Stimulated activated naive CD4-positive, alpha-beta T cell treated with Interleukin-2 at 50 U/mL for 16 hours (primary cell): ENCODE measurements at places on chromosomes 5 and 9.

DNA sequence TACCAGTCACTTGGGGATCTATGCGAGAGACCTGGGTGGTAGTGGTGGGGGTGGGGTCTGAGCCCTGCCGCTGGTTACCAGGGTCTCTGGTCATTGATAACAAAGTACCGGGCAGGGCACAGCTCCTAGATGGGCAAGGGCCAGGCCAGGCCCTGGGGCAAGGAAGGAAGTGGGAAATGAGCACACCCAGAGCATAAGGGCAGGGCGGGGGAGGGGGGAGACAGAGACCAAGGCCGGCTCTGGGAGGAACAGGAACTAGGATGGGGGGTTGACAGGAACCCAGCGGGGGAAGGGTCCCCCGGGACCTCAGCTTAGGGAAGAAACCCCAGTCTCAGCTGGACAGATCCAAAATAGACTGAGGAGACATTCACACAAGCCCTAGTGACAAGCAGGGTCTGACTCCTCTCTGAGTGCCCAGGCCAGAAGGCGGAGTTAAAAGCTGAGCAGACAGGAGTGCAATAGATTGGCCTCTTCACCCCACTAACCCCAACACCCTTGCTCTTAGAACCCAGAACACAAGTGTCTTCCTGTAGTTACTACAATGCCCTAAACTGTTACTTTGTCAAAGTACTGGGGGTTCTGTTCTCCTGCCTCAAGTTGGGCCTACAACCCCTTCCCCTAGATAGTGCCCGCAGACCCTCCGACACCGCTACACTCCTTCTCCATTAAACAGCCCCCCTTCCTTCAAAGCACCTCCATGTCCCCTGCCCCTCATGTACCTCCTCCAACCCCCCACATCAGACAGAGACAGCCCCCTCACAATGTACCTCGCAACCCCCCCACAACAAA is 628 bp downstream of the ATOSB start:
- DNase-seq: peak; percentile 29

GRCh38 chr5:160213537-160213936 is 15.8 kb upstream of the FABP6 start:
- no peak for DNase-seq

- no peak for DNase-seq
Observed at GRCh38 chr9:132150256-132150655, 11.6 kb upstream of the NTNG2 start.

DNA sequence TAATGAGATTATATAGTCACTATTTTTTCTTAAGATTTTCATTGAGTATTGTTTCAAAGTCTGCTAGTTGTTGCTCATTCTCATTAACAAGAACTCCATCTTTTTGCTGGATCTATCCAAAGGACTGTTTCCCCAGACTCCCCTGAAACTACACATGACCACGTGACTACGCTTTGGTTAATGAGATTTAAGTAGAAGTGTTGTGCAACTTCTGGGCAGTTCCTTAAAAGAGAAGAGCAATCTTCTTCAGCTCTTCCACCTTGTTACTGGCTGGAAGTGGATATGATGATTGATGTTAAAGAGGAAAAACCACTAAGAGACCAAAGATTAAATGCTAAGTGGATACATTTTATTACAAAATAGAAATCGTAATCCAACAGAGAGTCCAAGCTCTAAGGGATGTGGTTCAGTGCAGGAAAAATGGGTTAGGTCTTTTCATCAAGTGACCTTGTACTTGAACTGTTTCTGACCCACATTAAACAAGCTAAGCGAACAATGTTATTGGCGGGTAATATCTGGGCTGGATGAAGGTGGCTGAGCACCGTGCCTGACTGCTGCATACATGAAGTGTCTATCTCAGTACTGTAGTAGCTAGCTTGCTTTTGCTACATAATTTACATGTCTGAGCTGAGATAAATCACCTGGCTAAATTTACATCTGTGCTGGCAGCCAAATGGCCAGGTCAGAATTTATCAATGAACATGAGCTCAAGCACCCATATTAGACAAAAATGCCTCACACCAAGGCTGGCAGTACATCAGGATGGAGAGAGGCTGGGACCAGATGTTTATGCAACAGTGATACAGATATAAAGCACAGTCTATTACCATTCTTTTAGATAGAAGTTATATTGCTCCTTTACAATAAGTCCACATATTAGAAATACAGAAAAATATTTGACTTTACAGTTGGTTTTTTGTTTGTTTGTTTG is 7.5 kb upstream of the CTNNAL1 start:
- no peak for DNase-seq

DNA sequence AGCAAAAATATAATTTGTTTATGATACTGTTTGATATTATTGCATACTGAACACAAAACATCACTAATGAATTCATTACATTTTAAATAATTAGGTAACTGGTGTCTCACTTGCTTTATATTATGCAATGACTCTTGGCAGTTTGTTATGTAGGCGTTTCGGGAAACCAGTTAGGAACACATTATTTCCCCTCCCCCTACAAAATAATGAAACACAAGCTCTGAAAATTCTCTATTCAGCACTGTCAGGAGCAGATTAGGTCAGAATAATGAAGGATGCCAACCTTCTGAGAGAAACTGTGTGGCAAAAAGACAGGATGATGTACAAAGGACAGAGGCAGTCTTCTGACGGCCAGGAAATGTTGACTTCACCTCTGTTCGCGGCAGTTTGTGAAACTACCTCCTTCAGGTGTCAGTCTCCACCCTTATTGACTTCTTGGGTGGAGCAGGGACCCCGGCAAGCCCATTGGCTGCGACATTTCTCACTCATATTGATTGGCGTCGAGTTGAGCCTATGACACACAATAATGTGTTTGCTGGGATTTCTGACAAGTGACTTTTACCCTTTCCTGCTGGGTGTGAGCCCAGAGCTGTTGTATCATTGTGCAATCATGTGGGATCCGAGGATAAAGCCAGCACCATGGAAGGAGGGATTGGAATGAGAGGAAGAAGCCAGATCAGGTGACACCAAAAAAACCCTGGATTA is 33.9 kb downstream of the SH3PXD2B start:
- DNase-seq: no peak

DNA sequence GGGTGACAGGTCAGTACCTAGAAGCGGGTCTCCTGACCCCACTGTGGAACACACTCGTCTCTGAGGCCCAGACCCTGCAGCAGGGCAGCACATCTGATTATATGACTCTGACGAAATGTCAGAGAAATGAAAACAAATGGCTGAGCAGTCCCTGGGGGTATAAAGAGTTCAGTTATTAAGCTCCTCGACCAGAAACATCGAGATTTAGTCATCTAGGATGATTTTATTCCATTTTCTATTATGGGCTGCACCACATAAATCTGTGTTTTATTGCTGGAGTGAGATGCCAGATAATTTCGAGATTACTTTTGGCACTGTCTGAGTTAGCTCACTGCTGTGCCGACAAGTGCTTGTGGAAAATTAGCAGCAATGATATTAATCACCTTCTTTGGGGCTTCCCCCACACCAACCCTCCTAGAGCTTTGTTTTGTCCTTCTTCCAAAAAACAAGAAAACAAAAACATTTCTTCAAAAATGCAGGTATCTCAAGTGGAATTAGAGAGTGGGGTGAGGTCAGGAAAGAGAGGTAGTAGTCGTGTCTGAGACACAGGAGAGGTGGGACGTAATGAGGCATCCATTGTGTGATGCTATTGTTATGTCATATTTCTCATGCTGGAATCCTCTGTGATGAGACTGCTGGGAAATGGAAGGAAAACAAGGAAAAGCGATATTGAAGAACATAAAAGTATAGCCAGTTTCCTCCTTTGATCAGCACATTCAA is 495.5 kb downstream of the DMAC1 start:
- DNase-seq: no peak

- DNase-seq: no peak
Observed at GRCh38 chr5:86118542-86118941, 499.2 kb upstream of the COX7C start.

GRCh38 chr5:94440015-94440414 is 178.4 kb downstream of the KIAA0825 start:
- no peak for DNase-seq

GRCh38 chr5:20307391-20307790 is 319.4 kb upstream of the CDH18 start:
- DNase-seq: no peak

DNA sequence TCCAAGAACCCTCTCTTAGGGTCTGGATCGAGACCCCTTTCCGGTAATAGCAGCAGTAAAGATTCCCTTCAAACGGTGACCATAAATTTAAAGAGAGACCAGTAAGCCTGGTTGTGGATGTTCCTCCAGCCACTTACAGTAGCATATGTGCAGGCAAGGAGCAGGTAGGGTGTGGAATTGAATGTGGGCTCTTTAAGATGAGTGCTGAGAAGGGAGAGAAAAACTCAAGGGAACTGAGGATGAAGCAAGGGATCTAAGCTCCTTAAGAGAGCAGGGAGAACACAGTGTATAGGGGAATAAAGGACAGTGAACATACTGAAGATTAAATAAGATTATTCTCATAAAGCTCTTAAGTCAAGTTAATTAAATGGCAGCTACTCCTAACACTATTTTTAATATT is 51.3 kb downstream of the DPYSL3 start:
- DNase-seq: no peak

GRCh38 chr9:137217276-137218211 is 4.5 kb downstream of the RNF208 start:
- no peak for DNase-seq

DNA sequence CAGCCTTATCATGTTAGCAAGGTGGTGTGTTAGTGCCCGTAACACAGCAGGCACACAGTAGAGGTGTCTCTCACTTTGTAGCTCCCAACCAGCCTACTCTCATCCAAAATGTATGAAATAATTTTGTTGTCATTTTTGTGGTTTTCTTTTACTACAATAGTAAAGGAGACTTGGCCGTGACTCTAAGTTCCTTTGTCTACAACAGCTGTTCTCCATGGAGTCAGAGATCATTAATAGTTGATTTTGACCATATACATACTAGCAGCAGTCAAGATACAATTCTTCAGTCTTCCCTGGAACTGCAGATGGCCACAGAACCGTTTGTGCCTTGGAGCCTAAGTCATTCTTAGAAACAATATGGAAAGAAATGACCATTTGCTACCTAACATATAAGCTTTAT is 567.1 kb downstream of the TLR4 start:
- DNase-seq: no peak

DNA sequence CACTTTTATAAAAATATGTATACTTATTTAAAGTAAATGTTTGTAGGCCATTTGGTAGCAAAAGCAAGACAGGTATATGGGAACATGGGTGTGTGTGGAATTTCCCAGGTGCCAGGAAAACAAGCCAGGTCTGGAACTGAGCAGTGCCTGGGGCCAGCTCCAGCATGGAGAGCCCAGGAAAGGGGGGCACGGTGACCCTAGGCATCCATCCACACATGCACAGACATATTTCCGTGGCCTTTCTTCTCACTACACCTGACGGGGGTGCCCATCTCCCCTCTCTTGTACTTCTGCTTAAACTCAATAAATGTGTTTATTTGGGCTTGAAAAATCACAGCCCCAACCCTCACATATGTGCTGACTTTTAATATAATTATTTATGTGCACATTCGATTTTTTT is 31.2 kb upstream of the CXCL14 start:
- DNase-seq: no peak

- no peak for DNase-seq
Observed at GRCh38 chr5:91219803-91220371, 163.2 kb downstream of the ARRDC3 start.

DNA sequence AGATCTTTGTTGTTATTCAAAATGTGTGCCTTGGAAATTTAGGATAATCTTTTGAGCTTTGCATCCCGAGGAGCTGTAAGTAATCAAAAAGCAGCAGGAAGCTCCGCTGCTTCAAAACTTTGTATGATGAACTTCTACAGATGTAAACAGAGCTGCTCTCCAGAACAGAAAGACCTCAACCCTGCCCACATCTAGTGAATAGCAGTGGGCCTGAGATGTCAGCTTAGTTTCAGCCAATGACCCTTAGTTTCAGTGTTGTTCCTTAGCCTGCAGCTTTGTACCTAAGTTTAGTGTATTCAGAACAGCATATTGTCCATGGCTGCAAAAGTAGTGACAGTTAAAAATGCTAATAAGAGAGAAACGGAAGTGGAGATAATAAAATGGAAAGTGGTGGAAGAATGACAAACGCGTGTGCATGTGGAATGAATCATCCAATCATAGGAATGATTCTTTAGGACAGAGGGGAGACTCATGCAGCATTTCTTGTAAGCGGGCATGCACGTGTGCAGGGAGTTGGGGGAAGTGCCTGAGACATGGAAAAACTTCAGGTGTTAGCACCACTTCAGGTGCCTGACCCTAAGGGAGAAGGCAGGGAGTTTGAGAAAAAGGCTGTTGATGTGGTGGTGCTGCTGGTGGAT is 24.9 kb downstream of the SNX24 start:
- no peak for DNase-seq

GRCh38 chr5:149641600-149641999 is 60.3 kb downstream of the ARHGEF37 start:
- no peak for DNase-seq

- no peak for DNase-seq
Observed at GRCh38 chr5:181217111-181217802, 5.8 kb upstream of the TRIM41 start.

- no peak for DNase-seq
Observed at GRCh38 chr9:112355427-112355897, 22.0 kb upstream of the PTBP3 start.

- DNase-seq: no peak
Observed at GRCh38 chr5:78893940-78894677, 91.0 kb downstream of the ARSB start.

GRCh38 chr9:137619240-137620047 is 639 bp downstream of the EHMT1 start:
- no peak for DNase-seq

DNA sequence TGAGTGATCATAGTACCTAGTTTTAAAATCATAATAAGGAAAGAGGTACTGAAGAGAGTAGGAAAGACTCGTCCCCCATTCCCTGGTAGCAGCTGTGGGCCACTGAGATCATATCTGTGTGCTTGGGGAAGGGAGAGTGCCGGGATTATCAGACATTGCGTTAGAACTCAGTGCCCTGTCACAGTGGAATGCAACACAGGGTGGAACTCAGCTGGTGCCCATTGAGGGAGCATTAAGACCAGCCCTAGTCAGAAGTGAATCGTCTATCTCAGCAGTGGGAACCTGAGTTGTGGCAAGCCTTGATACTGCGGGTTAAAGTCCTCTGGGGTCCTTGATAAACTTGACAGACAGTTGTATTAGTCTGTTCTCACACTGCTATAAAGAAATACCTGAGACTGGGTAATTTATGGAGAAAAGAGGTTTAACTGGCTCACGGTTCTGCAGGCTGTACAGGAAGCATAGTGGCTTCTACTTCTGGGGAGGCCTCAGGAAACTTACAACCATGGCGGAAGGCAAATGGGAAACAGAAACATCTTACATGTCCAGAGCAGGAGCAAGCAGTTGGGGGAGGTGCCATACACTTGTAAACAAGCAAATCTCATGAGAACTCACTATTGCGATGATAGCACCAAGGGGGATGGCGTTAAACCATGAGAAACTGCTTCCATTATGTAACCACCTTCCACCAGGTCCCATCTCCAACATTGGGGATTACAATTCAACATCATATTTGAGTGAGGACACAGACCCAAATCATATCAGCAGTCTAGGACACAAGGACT is 33.1 kb downstream of the NDUFAF2 start:
- DNase-seq: no peak

GRCh38 chr9:70020991-70021571 is 22.6 kb upstream of the MAMDC2 start:
- DNase-seq: no peak
